ENCODE measurements at places on chromosomes 2 and 18. TPM values are rescaled to one million over a fixed set of nuclear protein-coding genes. Genes with fewer than 3 reads are reported as not detected.

DNA sequence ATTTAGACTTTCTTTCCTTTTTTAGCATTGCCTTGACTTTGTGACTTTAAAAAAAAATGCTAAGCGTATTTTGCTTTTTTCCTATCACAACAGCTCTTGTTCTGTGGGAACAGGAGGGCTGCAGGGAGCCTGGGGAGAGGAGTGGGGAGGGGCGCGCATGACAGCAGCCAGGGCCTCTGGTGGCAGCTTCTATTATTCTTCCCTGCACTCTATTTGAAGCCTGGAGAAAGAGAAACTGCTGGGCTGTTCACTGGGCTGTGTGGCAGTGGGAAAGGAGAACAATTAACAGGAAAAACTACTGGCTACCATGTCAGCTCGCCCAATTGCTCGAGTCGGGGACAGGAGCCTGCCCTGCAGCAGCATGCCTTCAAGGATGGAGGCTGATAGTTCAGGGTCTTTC, 119.0 kb upstream of the ZBTB14 start:
- no peak overlapping the region for H3K27ac ChIP-seq
- no peak for DNase-seq
- no peaks in the 10 kb centered on the region for H3K4me1 ChIP-seq

DNA sequence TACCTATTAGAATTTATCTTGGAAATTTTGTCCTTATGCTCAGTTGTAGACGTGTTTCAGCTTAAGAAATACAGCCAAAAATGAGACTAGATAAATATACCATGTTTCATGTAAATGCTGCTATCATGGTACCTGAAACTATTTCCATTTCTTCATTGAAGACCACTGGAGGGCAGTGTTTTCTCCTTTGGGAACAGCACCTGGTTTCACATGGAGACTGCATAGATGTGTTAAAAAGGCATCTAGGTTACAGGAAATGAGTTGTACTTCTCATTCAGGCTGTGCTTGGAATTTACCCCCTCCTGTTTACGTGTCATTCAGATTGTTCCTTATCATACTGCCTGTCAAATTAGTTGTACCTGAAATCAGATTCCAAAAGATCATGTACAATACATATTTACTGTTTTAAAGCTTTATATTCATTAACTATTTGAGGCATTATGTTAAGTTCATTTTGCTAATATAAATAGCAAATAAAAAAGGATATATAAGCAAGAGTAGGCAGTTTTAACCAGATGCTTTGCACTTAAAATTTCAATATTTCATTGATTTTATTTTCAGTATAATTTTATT, 57.3 kb upstream of the PSMD14 start:
- H3K4me3 ChIP-seq = no peak overlapping the region
- peaks cover 4% of the 10 kb centered on the region for H3K36me3 ChIP-seq
- H3K4me1 ChIP-seq = peaks cover 20% of the 10 kb centered on the region
- DNase-seq = no peak
- H3K27ac ChIP-seq = no peak overlapping the region
- peaks cover 4% of the 10 kb centered on the region for H3K27me3 ChIP-seq

Gene TTC27
- 30.1 TPM for total RNA-seq

DNA sequence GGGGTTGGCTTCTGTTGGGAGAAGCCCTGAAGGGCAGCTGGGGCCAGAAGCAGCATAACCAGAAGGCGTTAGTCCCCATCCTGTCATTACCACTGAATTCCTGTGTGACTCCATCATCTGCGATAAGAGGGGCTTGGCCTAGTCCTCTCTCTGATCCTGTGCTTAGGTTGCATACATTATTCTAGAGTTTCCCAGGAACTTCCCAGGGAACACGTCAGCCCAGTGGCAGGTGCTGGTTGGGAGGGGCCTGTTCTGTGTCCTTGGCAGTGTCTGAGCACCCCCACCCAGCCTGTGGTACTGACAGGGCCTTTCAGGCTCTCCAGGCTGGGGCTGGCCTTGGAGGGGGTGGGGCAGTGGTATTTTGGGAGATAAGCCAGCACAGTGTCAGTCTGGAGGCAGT, 4.5 kb upstream of the TOGARAM2 start:
- H3K4me3 ChIP-seq = no peak overlapping the region
- H3K27me3 ChIP-seq = no peaks in the 10 kb centered on the region
- no peaks in the 10 kb centered on the region for H3K36me3 ChIP-seq
- no peak for DNase-seq

Gene MOGAT1
- total RNA-seq = not detected

Gene PCARE
- not detected for total RNA-seq

- DNase-seq = no peak
- no peak overlapping the region for H3K4me3 ChIP-seq
- no peaks in the 10 kb centered on the region for H3K27me3 ChIP-seq
- H3K36me3 ChIP-seq = no peaks in the 10 kb centered on the region
- H3K4me1 ChIP-seq = no peaks in the 10 kb centered on the region
Measured at GRCh38 chr18:23042133-23042532, 93.2 kb upstream of the CABLES1 start.

DNA sequence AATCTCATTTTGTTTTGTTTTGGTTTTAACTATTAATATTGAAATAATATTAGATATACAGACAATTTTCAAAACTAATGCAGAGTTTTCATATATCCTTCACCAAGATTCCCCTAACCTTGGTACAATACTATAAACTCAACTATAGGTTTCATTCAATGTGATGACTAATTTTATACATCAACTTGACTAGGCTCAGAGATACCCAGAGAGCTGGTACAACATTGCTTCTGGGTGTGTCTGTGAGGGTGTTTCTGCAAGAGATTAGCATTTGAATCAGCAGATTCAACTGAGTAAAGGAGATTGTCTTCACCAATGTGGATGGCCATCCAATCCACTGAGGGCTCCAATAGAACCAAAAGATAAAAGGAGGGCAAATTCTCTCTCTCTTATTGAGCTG, 221.3 kb upstream of the CRIM1 start:
- no peak overlapping the region for H3K4me3 ChIP-seq
- H3K4me1 ChIP-seq = peaks cover 8% of the 10 kb centered on the region
- H3K36me3 ChIP-seq = no peaks in the 10 kb centered on the region
- H3K27ac ChIP-seq = no peak overlapping the region

Gene CHN1
- total RNA-seq = 2.9 TPM

- H3K4me3 ChIP-seq = peak overlapping the region; percentile 98
- DNase-seq = peak; percentile 90
- H3K27ac ChIP-seq = peak overlapping the region; percentile 99
- H3K4me1 ChIP-seq = peaks cover 44% of the 10 kb centered on the region
- H3K36me3 ChIP-seq = peaks cover 20% of the 10 kb centered on the region
Measured at GRCh38 chr2:74457549-74458131, 598 bp upstream of the WBP1 start.

DNA sequence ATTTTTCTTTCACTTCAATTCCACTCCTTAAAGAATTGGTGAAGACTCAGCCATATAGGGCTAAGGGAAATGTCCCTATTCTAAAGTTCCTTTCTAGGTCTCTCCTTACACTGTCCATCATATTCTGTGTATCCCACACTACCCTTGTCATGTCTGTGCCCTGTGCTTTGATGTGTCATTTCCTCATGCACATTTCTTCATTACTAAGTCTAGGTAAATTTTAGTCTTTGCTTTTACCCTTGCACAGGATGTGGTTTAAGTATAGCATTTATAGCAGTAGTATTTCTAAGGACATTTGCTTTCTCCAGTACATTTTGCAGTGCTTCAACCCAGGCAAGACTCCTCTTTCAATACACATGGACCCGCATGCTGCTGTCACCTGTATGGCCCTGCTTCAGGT, 221.5 kb upstream of the ACVR2A start:
- H3K4me3 ChIP-seq = no peak overlapping the region
- no peaks in the 10 kb centered on the region for H3K36me3 ChIP-seq
- peak; percentile 34 for DNase-seq
- H3K4me1 ChIP-seq = peaks cover 18% of the 10 kb centered on the region

DNA sequence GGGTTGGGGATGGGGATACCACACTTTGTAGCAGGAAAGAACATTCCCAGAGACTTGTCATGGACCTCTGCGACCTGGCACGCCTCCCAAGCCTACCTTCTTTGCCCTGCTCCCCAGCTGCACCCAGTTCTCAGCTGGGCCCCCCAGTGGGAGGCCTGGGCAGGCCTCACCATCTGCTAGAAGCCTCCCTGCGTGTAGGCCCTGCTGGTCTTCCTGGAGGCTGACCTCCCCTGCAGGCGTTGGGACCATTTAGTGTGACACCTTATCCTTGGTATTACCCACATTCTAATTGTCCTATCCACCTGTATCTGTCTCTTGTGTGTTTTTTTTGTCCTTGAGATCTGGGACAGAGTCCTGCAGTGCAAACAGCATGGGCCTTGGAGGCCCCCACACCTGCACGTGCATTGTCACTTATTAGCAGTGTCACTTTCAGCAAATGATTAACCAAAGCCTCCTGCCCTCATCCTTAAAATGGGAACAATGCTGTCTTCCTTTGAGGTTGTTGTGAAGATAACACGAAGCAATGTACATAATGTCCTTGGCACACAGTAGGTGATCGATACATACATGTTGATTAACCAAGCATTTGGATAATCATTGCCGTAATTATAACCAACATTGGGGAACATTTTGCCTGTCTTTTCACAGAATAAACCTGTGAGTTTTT, 77.2 kb downstream of the LIPG start:
- H3K36me3 ChIP-seq = no peaks in the 10 kb centered on the region
- no peak overlapping the region for H3K27ac ChIP-seq
- no peak for DNase-seq
- H3K4me1 ChIP-seq = no peaks in the 10 kb centered on the region
- H3K4me3 ChIP-seq = no peak overlapping the region

Gene EN1
- total RNA-seq = not detected

Gene DSG3
- total RNA-seq = not detected

GRCh38 chr2:31950946-31951562, 59.8 kb downstream of the MEMO1 start:
- H3K4me1 ChIP-seq = peaks cover 31% of the 10 kb centered on the region
- no peak overlapping the region for H3K4me3 ChIP-seq
- peaks cover 10% of the 10 kb centered on the region for H3K36me3 ChIP-seq
- DNase-seq = no peak
- no peak overlapping the region for H3K27ac ChIP-seq

GRCh38 chr2:113873867-113874266, 16.0 kb upstream of the ACTR3 start:
- H3K27me3 ChIP-seq = no peaks in the 10 kb centered on the region
- DNase-seq = no peak
- no peak overlapping the region for H3K27ac ChIP-seq
- no peak overlapping the region for H3K4me3 ChIP-seq
- H3K36me3 ChIP-seq = peaks cover 18% of the 10 kb centered on the region

DNA sequence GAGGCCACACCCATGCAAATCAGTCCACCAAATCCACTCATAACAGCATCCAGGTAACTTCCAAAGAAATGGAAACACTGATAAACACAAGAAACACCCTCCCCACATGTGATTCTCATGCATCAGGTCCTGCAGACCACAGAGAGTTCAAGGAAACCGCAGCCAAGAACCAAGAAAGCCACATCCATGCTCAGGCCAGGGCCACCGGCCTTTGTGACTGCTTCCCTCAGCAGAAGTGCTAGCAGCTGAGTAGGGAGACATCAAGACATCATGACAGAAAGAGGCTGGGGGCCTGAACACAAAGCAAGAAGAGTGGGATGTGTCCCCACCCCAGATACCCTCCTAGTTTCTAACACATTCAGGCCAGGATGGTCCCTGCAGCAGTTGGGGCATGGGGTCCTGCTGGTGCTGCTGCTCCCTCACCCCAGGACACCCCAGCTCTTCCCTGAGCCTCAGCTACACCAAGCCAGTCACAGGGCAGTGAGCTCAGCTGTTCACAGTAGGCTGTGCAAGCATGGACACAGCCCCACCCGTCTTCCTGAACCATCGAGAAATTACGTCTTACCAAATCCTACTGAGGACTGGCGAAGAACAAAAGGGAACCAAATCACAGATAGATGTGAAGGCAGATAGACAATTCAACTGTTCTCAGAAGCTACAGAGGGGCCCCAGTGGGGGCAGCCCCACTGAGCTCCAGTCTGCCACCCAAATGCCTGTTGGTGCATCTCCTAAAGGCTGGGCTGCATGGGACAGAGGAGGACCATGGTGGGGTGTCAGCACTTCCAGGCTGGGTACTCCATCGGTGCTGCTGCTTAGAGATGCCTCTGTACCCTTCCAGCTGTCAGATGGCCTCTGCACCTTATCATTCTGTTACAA, 60.9 kb downstream of the HDAC4 start:
- peaks cover 8% of the 10 kb centered on the region for H3K36me3 ChIP-seq
- peaks cover 27% of the 10 kb centered on the region for H3K4me1 ChIP-seq
- no peak overlapping the region for H3K27ac ChIP-seq
- H3K4me3 ChIP-seq = no peak overlapping the region
- no peaks in the 10 kb centered on the region for H3K27me3 ChIP-seq

Gene EGR4
- total RNA-seq = 0.29 TPM

Gene CELF4
- not detected for total RNA-seq
